ENCODE measurements at places on chromosomes 13 and 19.

- no peak for DNase-seq
Measured at GRCh38 chr19:41112728-41113290, 1.4 kb upstream of the CYP2F1 start.

DNA sequence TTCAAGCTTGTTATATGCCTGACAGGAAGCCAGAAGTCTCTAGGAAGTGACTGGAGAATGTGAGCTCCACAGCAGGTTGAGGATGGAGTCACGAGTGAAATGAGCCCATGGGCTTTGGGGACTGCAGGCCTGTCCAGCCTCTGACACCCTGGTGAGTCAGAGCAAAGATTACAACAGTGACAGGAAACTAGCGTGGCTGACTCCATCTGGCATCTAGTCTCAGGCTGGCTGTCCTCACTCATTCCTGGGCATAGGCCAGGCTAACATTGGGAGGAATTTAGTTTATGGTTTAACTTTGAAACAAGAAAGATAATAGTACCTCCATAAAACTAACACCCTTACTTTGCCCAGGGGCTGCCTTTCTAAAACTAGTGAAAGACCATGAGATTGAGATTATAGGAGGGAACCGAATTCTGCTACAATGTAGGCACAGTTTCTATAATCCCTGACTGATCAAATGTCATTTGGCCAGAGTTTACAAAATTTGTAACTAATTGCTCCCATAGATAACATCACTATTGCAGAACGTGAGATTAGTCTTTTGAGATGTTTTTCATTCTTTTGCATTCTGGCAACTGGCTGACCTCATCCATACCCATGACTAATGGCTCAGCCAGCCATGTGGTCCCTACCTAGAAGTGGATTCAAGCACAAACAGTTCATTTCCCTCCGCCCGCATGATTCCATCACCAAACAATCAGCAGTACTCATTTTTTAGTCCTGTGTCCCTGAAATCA, 28.4 kb downstream of the PSG1 start:
- DNase-seq = peak; percentile 67

- no peak for DNase-seq
Measured at GRCh38 chr19:33876192-33876591, 79.5 kb downstream of the KCTD15 start.

DNA sequence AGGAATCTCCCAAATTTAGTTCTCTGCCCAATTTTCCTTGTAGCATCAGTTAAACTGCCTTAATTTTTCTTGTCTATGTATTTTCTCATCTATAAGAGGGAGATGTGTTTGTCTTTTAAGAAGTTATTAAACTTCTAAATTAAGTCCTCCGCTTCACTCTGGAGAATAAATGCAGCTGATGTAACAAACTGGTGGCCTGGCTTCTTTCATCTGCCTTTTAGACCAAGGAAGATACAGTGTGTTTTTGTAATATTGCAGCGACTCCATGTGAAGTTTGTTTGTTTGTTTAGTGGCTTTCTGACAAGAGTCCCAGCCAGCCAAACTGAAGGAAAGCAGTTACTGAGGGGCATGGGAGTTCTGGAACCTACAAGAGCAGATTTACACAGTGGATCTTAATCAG, 56.4 kb downstream of the KLF12 start:
- no peak for DNase-seq

DNA sequence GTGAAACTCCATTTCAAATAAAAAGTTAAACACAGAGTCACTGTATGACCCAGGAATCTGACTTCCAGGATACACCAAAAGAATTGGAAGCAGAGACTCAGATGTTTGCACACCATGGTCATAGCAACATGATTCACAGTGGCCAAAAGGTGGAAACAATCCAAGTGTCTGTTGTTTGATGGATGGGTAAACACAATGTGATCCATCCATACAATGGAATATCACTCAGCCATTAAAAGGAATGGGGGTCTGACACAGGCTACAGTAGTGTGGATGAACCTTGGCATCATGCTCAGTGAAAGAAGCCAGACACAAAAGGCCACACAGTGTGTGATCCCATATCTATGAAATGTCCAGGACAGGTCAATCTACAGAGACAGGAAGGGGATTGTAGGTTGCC, 174.3 kb downstream of the PTPRS start:
- no peak for DNase-seq

GRCh38 chr13:50401049-50401505, 385.8 kb downstream of the KCNRG start:
- DNase-seq = no peak

GRCh38 chr19:15050639-15051038, 1.4 kb downstream of the CASP14 start:
- DNase-seq = no peak

DNA sequence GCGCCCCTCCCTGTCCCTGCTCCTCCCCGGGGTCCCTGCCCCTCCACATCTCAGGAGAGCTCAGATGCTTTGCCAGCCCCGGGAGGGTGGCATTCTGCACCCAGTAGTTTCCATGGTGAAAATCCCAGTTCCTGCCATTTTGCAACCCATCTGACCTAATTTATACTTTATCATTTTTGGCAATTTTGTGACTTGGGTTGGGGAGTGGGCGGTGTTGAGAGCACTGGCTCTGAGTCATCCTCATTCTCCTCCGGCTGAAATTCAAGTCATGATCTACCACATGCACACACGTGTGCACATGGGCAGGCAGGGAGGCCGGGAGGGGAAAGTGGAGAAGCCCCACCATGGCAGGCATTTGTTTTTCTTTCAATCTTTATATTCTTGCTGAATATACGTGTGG, 208.6 kb downstream of the URI1 start:
- DNase-seq = no peak

DNA sequence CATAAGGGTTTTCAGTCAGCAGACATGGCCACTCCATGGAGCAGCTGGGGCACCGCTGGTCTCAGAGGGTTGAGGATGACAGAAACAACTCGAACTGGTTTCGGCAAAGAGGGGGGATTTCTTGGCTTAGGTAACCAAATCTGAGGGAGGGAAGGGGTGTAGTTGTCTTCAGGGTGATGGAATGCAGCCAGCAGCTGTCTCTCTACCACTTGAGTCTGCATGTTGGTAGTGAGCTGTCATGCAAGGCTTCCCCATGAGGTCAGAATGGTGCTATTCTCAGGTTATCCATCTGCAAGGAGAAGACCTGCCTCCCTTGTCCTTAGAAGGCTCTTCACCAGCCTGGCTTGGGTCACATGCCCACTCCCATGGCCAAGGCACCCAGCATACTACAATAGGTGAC, 55.6 kb upstream of the PEG3 start:
- no peak for DNase-seq

DNA sequence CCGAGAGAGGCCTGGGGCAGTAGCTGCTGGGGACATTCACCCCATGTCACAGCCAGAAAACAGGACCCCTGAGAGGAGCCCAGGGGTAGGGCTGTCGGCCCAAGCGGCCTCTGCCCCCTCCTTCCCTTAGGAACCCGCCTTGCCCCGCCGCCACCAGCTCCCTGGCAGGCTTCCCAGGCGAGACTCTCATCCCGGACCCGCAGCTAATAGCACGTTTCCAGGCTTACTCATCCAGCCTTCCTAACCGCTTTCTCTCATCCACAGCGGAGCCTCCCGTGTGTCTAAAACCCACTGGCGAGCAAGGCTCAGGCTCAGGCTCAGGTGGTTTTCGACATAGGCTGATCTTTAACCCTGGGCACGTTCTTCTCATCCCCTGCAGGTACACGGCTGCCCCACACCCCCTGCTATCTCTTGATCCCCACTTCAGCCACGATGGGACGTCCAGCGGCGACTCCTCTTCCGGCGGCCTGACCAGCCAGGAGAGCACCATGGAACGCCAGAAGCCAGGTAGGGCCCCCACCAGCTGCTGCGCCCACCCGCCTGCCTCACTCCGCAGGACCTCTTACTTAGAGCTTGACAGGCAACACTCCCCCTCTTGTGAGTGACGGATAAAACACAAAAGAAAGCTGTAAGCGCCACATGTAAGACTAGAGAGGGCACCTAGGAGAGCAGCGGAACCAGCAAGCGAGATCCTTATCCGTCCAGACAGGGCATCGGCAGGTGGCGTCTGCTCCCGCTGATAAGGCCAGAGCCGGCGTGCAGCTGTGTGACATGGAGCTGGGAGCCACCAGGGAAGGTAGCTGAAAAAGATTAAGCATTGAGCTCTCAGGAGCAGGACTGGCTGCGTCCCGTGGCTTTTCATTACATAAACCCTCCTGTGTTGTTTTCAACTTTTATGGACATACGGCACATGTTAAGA, 71.3 kb downstream of the DPF1 start:
- no peak for DNase-seq

- DNase-seq = peak; percentile 52
Measured at GRCh38 chr13:110262508-110263291, 44.3 kb downstream of the COL4A1 start.

- no peak for DNase-seq
Measured at GRCh38 chr19:57079656-57080055, 40.1 kb upstream of the USP29 start.

DNA sequence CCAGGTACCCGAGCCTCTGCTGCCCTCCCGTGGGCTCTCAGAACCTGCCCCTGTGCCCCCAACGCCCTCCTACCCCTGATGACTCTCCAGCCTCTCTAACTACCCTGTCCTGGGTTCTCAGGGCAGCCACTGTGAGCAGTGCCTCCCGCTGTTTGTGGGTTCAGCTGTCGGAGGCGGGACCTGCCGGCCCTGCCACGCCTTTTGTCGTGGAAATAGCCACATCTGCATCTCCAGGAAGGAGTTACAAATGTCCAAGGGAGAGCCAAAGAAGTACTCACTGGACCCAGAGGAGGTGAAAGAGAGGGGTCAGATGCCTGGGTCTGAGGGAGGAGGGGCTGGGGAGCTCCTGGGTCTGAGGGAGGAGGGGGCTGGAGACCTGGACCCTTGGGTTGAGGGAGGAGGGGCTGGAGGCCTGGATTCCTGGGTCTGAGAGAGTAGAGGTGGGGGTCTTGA, 20.0 kb downstream of the CNFN start:
- no peak for DNase-seq

- no peak for DNase-seq
Measured at GRCh38 chr13:75391432-75392100, 90.4 kb downstream of the TBC1D4 start.

- DNase-seq = no peak
Measured at GRCh38 chr19:42189133-42189532, 28.3 kb downstream of the DEDD2 start.

DNA sequence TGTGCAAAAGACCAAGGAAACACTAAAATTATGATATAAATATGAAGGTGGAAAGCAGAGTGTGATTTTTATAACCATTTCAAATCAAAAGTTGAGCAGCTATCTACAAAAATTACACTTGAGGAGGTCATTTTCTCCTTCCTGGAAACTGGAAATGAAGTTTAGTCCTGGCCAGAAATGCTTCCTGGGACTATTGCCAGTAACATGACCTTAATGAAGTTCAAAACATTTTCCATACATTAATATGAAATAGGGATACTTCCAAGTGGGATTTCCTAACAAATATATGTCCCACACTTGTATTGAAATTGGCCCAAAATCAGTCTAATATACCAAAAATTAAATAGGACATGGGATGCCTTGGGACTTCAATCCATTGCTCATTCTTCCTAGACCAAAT, 1556.8 kb upstream of the MIR17HG start:
- DNase-seq = no peak

DNA sequence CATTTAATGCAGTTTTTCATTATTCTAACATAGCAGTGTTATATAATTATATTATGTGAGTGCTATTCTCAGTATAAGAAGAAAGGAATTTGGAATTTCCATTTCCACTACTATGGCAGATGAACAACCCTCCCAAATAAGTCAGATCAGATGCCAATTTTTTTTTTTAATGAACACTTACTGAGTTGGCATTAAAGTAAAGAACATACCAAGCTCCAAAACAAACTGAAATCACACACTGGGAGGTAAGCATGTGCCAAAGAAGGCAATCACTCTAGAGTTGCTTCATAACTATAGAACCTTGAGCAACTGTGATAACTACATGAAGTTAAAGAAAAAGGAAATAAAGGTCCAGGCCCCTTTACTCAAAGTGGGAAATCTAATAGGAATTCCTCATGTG, 90.3 kb downstream of the RNF17 start:
- no peak for DNase-seq

- no peak for DNase-seq
Measured at GRCh38 chr13:21235174-21235573, 58.7 kb downstream of the MRPL57 start.

- DNase-seq = peak; percentile 64
Measured at GRCh38 chr13:114313061-114313860, 1.0 kb upstream of the CHAMP1 start.

- DNase-seq = peak; percentile 36
Measured at GRCh38 chr13:84831666-84832657, 949.7 kb upstream of the SLITRK1 start.

GRCh38 chr13:113404366-113404722, 40.4 kb upstream of the GRTP1 start:
- no peak for DNase-seq

DNA sequence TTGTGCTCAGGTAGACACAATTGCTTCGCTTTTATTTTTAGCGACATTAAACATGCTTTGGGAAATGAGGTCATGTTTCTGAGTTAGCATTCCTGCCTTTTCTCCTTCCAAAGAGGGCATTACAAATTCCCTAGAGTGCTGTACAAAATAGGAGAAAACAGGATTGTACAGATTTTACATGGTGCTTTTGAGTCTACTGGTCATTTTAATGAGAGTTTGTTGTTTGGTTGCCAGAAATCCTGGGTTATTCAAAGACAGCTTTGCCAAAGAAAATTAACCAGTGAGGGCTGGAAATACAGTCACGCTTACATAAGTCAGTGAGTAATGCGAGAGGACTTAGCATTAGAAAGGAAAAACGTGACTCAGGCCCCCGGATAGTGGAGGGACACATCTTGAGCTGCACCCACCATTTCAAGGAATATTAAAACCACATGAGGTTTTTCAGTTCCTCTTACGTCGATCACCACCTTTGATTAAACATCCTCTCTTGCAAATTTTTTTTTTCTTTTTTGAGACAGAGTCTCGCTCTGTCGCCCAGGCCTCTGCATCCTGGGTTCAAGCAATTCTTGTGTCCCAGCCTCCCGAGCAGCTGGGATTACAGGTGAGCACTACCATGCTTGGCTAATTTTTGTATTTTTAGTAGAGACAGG, 55.4 kb downstream of the SACS start:
- DNase-seq = peak; percentile 51

GRCh38 chr19:4518345-4519171, at the start of gene PLIN4:
Gene PLIN4, minus strand, starts transcription at chr19:4518486. Its CDS starts 214 bp downstream, at chr19:4518272.
- peak; percentile 94 for DNase-seq

GRCh38 chr13:51912091-51912490, 50.3 kb downstream of the CCDC70 start:
- DNase-seq = no peak

- no peak for DNase-seq
Measured at GRCh38 chr13:53336441-53337160, 308.0 kb downstream of the OLFM4 start.
